MCF 10A (cell line): ENCODE measurements at places on chromosomes 16 and 17.

GRCh38 chr16:28155293-28155692 is 56.5 kb downstream of the XPO6 start:
- DNase-seq = no peak

DNA sequence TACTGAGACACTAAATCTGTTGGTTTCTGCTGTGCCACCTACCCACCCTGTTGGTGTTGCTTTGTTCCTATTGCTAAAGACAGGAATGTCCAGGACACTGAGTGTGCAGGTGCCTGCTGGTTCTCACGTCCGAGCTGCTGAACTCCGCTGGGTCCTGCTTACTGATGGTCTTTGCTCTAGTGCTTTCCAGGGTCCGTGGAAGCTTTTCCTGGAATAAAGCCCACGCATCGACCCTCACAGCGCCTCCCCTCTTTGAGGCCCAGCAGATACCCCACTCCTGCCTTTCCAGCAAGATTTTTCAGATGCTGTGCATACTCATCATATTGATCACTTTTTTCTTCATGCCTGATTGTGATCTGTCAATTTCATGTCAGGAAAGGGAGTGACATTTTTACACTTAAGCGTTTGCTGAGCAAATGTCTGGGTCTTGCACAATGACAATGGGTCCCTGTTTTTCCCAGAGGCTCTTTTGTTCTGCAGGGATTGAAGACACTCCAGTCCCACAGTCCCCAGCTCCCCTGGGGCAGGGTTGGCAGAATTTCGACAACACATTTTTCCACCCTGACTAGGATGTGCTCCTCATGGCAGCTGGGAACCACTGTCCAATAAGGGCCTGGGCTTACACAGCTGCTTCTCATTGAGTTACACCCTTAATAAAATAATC is 14.6 kb downstream of the STH start:
- peak; percentile 33 for DNase-seq

DNA sequence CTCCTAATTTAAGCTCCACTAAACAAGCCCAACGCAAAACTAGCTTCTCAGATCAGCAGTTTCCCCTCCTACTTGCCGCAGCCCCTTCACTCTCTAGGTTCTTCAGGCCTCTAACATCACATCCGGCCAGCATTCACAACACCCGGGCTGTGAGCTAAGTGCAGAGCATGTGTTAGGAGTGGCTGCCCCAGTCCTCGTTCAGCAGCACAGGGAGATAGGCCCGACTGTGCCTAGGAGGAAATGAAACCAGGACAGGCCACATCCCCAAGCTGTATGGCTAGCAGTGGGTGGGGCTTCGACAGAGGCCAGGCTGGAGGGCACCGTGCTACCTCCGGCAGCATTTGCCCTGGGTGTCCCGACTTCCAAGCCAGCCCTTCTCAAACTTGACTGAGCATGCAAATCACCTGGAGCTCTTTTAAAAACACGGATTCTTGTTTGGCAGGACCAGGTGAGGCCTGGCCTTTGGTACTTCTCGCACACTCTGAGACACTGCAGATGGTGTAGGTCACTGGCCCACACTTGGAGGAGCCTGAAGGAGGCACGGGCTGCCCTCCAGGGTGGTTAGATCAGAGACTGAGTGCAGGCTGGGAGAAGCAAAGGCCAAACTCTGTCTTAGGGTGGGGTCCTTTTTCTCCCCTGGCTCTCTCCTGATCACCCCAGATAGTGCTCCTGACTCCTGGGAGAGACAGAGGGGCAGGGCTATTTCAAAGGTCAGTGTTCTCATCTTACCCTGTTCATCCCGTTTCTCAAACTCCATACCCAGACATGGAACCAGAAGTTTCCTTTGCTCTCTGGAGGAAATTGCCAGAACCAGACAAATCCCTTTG is 202.0 kb downstream of the C16orf78 start:
- DNase-seq = no peak

- no peak for DNase-seq
Measured at GRCh38 chr16:20952139-20952920, 51.8 kb downstream of the LYRM1 start.

GRCh38 chr17:58335779-58336455 is 7.3 kb upstream of the TSPOAP1 start:
- DNase-seq = no peak

DNA sequence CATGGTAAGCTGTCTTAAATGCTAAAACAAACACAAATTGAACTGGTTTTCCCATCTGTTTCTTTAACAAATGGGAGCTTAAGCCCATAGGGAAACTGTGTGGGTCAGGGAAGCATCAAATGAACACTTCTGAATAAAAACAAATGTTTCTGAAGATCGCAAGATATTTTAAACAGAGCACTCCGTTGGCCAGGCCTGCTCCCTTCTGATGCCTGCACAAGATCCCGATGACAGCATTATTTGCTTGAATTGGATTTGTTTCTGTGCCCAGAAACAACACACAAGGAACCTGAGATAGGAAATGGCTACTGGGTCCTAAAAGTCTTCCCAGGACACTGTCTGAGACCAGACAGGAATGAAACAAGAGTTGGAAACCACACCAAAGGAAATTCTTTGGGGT is 425.8 kb upstream of the ZFHX3 start:
- DNase-seq = no peak

DNA sequence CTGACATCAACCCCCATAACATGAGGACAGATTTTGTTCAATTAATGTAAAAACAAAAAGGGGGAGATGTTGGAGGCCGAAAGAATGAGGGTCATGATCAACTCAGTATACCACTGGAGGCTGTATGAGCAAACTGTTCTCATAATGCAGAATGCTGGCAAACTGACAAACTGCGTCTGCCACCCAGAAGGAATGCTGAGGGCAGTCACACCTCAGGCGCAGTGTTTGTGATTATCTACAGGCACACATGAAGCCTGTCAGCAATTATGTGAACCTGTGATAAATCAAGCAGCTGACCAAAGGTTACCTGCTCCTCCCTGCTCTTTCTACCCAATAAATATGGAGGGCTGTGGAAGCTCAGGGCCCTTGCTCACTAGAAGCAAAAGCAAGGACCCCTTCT is 27.3 kb downstream of the CD300LG start:
- no peak for DNase-seq

DNA sequence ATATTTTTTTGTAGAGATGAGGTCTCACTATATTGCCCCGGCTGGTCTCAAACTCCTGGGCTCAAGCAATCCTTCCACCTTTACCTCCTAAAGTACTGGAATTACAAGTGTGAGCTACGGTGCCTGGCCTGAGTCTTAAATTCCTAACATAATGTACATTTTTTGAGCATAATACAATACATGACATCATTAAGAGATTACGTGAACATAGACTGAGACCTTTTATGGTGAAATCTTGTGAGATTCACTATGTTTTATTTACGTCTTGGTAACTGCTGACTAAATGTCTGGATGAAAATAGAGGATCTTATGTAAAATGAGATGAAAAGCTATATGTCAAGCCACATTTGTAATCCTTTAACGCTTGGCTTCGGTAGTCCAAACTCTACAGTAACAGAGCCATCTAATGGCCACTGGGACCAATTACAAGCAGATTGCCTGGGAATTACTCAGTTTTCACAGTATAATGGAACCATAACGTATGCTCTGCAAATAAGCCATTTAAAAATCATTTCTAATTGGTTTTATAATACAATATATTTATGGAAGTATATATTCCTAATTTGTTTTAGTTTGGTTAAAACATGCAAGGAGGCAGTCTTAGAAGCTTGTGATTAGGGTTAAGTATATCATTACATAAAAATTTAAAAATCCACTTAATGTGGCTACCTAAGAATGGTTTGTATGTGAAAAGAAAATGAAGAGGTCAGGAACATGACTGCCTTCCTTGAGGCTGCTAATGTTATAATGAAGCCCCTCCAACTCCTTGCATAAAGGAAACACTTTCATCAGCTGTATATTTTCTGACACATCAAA is 8.1 kb upstream of the EFCAB13 start:
- DNase-seq = peak; percentile 83
